Fibroblast of gingiva (primary cell): ENCODE measurements at places on chromosomes 16 and 17.

DNA sequence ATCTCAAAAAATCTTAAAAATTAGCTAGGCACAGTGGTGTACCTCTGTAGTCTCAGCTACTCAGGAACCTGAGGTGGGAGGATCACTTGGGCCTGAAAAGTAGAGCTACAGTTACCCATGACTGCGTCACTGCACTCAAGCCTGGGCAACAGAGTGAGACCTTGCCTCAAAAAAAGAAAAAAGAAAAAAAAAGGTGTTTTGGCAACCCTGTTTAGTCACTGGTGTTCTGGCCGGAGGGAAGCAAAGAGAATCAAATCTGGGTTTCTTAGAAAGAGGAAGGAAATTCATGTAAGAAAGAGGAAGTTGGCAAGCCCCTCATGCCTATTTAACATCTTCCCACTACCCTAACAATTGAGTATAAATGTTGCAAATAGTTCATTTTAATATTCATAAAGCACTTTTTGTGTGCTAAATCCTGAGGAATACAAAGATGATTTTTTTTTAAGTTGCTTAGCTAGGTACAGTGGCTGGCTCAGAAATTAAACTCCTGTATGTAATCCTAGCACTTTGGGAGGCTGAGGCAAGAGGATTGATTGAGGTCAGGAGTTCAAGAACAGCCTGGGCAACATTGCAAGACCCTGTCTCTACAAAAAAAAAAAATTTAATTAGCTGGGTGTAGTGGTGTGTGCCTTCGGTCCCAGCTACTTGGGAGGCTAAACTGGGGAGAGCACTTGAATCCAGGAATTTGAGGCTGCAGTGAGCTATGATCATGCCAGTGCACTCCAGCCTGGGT, 6.5 kb upstream of the USP32 start:
- DNase-seq, result no peak

GRCh38 chr17:27808628-27809027, 8.3 kb upstream of the NOS2 start:
- no peak for DNase-seq

GRCh38 chr16:89200850-89201411, 594 bp upstream of the SLC22A31 start:
- no peak for DNase-seq

- DNase-seq, result no peak
These were observed 39.3 kb downstream of the TADA2A start for GRCh38 chr17:37446027-37446426.

DNA sequence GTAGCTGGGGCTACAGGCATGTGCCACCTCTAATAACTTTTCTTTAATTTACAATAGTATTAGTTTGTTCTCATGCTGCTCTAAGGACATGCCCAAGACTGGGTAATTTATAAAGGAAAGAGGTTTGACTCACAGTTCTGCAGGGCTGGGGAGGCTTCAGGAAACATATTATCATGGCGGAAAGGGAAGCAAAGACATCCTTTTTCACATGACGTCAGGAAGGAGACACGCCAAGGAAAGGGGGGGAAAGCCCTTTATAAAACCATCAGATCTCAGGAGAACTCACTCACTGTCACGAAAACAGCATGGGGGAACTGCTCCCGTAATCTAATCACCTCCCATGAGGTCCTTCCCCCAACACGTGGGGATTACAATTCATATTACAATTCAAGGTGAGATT, 18.3 kb downstream of the IL4R start:
- DNase-seq, result no peak

DNA sequence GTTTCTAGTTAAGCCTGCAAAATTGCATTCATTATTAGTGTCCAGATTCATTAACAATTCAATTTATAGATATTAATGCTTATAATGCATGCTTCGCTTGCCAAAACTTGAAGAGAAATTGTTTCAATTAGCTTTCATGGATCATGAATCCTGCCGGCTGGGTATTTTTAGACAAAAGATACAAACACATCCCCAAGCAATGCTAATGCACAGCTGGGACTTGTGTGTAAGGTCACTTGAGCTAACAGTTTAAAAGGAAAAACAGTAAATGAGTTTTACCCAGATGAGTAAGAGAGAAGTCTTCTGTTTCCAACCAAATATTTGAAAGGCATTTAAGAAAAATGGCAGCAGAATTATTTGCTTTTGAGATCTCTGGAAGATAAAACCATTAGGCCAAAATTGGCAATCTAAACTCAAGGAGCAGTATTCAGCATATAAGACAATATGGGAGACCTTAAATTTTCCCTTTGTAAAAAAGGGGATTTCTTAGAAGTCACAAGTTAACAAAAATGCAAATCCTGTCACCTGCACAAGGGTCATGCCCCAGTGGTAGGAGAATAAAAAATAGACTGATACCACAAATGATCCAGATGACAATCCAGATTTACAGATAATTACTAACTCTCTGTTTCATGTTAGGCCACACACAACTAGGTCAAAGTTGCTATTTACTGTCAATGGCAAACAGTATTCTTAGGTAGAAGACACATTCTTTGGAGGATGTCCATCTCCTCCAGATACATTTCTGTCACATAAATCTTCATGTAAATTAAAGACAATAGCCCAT, 418.4 kb upstream of the PMFBP1 start:
- DNase-seq, result peak; percentile 9

GRCh38 chr16:77393955-77394354, 40.9 kb downstream of the ADAMTS18 start:
- DNase-seq, result no peak

- no peak for DNase-seq
These were observed 217.0 kb downstream of the ZNF423 start for GRCh38 chr16:49638673-49639610.

GRCh38 chr16:23668873-23669272, 9.8 kb upstream of the PLK1 start:
- DNase-seq, result no peak

GRCh38 chr16:89401641-89402445, 88.5 kb downstream of the ANKRD11 start:
- DNase-seq, result peak; percentile 78

- DNase-seq, result no peak
These were observed 173.2 kb downstream of the LGALS9B start for GRCh38 chr17:20294120-20294519.

DNA sequence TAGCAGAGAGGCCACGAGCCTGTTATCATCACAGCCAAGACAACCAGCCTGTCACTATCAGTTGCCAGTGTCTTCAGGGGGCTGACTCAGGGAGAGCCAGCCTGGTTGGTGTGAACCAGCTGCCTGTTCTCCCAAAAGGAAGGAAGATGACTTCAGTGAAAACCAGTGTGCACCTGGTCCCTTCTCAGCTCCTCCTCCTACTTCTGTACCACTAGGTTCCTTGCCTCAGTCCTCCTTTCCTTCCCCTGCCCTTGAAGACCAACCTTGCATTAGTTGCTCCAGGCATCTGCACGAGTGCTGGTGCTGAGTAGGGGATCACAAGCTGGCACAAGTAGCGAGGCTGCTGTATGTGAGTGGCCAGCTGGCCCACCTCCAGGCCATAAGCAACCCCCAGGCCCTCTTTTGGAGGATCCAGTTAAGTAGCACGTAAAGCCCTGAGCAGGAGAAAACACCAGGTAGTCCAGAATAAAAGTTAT, 8.5 kb downstream of the TUBG1 start:
- no peak for DNase-seq

- DNase-seq, result no peak
These were observed 4.2 kb downstream of the EIF1 start for GRCh38 chr17:41692722-41693521.

DNA sequence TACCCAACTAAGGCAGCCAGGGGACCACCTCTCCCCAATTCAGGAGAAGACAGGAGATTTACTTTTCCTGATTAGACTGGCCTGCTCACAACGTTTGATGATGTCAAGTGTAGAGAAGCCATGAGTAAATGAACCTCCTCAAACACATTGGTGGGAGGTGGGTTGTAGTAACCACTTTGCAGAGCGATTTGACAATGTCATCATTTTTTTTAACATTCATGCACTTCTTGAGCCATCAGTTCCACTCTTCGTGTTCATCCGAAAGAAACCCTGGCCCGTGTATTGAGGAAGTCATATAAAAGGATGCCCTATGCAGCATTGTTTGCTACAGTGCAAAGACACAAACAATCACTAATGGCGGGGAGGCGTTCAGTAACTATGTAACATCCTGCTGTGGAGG, 5.5 kb upstream of the KRT19 start:
- no peak for DNase-seq

- DNase-seq, result no peak
These were observed 13.0 kb upstream of the MC1R start for GRCh38 chr16:89905511-89906139.

DNA sequence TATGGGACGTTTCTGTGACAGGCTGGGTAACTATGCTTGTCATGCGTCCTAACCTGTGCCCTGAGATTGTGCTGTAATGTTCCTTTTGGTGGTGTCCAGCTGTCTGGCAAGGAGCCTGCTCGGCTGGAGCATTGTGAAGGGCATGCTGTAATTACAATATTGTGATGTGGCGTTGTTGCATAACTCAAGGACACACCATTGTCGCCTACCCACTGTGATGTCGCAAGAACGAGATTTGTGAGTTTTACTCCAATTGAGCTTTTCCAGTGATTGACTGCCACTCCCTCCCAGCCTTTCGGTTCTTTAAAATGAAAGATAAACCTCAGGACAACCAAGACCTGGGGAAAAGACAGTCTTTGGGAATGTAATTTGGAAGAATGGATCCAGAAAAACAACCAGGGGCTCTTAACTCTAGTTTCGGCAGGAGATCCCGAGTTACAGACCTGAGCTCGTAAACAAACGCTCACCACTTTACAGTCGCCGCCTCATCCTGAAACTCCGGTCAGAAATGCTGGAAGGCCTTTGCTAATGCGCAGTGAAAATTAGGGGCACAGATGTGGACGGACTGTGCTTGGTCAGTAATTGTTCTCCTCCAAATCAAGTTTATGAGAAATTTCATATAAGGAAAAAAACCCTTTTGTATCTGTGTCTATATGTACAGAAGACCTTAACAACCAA, 1.3 kb downstream of the ZNF750 start:
- DNase-seq, result peak; percentile 43
